Trophoblast cell (in vitro differentiated cells and primary cell): ENCODE measurements at places on chromosomes 5 and 9.

- DNase-seq, result peak; percentile 52
Measured at GRCh38 chr5:64497386-64497785, 8.4 kb upstream of the RGS7BP start.

DNA sequence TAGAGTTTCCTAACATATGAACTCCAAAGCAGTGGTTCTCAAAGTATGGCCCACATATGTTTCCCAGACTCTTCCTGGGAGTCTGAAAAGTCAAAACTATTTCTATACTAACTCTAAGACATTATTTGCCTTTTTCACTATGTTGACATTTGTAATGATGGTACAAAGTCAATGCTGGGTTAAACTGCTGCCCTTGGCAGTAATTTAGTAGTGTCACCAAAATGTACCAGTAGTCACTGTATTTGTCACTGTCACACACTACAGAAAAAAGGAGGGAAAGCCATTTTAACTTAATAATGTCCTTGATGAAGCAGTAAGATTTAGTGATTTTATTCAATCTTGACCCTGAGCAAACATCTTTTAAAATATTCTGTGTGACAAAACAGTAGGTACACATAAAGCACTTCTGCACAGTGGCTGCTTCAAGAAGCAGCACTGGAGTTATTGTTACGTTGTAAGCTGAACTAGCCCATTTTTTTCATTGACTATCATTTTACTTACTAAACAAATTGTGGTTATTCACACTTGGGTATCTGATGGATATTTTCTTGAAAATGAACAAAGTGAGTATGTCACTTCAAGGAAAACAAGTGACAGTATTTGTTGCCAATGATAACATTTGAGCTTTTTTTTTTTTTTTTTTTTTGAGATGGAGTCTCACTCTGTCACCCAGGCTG, 90.3 kb downstream of the NR6A1 start:
- no peak for DNase-seq

GRCh38 chr5:78734950-78735349, 86.4 kb upstream of the LHFPL2 start:
- DNase-seq, result no peak

- no peak for DNase-seq
Measured at GRCh38 chr5:122584411-122585300, 190.2 kb upstream of the SNX2 start.

DNA sequence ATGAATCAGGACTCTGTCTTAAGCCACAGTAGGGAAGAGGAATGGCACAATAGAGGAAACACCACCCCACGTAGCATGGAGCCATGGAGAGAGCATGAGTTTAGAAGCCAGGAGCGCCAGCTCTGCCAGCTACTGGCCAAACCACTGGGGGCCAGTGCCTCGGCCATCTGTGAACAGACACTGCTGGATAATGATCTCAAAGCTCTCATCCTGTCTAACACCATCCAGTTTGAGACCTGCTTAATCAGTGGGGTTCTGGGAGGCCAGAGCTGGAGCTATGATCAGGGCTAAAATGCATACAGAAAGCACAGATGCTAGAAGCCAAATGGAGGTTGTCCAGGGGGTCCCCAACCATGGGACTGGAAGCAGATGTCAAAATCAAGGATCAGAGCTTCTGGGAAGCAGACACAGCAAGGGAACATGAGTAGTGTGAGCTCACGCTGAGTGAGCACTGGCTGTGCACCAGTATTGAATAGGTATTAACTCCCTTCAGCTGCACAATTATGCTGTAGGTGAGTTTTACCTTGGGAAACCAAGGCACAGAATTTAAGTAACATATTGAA, 92.7 kb downstream of the KCNIP1 start:
- no peak for DNase-seq

DNA sequence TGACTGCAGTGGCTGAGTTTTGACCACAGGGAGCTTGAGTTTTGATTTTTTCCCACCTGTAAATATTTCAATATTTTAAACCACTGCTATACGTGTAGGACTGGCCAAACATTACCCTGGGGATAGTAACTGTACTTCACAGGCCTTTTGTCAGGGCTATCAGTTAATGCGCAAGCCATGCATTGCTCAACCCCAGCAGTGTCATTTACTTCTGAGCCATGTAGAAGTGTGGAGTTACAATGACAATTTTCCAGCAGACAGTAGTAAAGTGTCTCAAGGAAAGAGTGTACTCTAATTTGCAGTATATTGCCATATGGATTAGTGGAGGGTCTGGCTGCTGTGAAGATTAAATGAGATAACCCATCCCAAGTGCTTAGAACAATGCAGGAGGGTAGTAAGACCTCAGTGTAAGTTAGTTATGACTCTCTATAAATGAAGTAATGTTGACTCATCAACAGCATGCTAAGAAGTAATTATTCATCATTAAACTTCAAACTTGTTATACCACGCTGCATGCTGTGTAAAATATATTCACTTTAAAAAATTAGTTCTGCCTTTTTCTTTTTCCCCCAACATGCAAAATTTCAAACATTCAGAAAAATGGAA, 489.2 kb downstream of the KDM4C start:
- DNase-seq, result no peak

- no peak for DNase-seq
Measured at GRCh38 chr5:180082633-180083420, 11.3 kb upstream of the RNF130 start.

DNA sequence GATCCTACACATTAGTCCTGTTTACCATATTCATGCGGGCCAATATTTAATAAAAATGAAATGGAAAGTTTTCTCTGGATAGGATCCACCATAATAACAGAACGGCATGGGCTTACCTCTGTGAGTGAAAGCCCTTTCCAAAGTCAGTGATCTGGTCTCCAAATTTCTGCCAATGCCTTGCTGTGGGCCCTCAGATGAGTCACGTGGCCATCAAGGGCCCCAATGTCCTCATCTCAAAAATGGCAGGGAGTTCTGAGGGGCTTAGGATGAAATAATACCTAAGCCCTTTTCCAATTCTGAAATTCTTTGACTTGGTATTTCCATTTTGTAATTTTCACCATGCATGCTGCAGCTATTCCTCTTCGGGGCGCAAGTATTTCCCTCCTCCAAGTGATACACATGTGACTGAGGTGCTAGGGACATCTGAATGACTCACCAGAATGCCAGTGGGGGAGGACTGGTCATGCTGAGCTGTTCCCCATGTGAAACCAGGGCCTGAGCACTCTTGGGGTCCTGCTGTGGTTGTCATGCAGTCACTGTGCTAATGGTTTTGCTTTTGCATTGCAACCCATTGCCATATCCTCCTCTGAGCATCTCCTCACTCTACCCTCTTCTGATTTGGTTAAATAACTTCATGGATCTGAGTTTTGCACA, 35.0 kb downstream of the ITK start:
- no peak for DNase-seq

DNA sequence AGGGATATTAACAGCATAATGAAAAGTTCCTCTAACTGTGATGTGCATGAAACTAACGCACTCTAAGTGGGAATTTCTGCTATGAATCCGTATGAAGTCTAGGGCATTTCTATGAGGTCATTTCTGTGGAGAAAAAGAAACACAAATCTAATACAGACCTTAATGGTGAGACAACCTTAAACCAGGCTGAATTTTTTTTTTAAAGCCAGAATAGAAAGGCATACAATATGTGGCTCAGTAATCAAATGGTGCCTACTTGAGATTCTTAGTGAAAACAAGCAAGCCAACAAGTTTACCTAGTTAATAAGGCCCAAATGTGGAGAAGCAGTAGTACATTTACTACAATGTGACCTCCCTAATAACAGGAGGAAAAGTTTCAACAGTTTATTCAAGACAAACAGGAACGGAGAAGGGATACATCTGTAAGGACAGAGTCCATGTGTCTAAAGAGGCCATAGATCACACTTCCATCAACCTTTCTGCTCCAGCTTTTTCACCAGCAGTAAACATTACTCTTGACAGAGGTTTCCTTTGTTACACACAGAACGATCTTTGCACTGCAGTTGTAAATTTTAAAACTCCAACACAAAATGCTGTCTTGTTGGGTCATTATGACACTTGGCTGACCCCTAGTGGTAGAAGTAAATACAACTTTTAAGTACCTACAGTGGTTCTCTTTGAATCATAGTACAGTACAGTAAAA, 26.2 kb downstream of the CARNMT1 start:
- DNase-seq, result peak; percentile 16

- no peak for DNase-seq
Measured at GRCh38 chr5:32504989-32505596, 60.6 kb upstream of the ZFR start.

GRCh38 chr9:125745018-125745417, 2.2 kb upstream of the PBX3 start:
- no peak for DNase-seq

DNA sequence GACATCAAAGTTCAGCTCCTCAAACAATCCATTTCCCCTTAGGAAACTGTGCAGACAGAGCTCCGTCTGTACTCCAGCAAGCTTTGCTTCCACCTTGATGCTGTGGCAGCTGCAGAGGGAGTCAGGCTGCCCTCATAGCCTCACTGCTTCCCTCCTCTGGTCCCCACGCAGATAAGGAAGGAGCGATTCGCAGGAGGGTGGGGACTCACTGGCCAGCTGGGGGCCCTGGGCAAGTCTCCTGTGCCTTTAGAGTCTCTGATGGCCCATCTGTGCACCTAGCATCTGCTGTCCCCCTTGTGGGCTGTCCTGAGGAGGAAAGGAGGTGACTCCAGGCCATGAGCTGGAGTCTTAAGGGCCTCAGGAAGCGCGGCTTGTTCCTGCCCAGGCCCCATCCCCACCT, 121.5 kb downstream of the ENTREP1 start:
- DNase-seq, result no peak
